ENCODE measurements at places on chromosomes 3 and 15. TPM values are rescaled to one million over a fixed set of nuclear protein-coding genes. Genes with fewer than 3 reads are reported as not detected.

The DUOXA2 gene
- not detected for total RNA-seq

The SAMMSON gene
- not detected for total RNA-seq

The XYLB gene
- total RNA-seq = 4.4 TPM

The ALDH1L1 gene
- total RNA-seq = 38.6 TPM

The SPG11 gene
- 34.2 TPM for total RNA-seq

The FOXB1 gene
- not detected for total RNA-seq

The KNL1 gene
- total RNA-seq = 0.32 TPM

The GUCA1C gene
- total RNA-seq = 6.2 TPM

The FETUB gene
- total RNA-seq = not detected

The SLC7A14 gene
- total RNA-seq = 0.49 TPM

The LMOD3 gene
- not detected for total RNA-seq
